Activated T-helper 17 cell treated with anti-CD3 and anti-CD28 coated beads, Interleukin-2, amount 50 U/mL, for 72 hours (primary cell): ENCODE measurements at places on chromosomes 6 and 20.

- no peak for ATAC-seq
These were observed 26.8 kb upstream of the ASF1A start for GRCh38 chr6:118867181-118867580.

GRCh38 chr6:14822012-14822553 is 423.8 kb upstream of the JARID2 start:
- no peak for ATAC-seq

- ATAC-seq: peak; percentile 11
These were observed 405 bp downstream of the RALGAPA2 start for GRCh38 chr20:20712004-20712473.

- no peak for ATAC-seq
These were observed 382.3 kb downstream of the CD83 start for GRCh38 chr6:14499841-14500240.

- no peak for ATAC-seq
These were observed 28.8 kb downstream of the MAP7 start for GRCh38 chr6:136521427-136521826.
